Astrocyte (in vitro differentiated cells and primary cell): ENCODE measurements at places on chromosomes 2 and 18. TPM values are rescaled to one million over a fixed set of nuclear protein-coding genes. Genes with fewer than 3 reads are reported as not detected.

Gene BUB1
- total RNA-seq: 4.8 and 8.0 TPM in 2 replicates

DNA sequence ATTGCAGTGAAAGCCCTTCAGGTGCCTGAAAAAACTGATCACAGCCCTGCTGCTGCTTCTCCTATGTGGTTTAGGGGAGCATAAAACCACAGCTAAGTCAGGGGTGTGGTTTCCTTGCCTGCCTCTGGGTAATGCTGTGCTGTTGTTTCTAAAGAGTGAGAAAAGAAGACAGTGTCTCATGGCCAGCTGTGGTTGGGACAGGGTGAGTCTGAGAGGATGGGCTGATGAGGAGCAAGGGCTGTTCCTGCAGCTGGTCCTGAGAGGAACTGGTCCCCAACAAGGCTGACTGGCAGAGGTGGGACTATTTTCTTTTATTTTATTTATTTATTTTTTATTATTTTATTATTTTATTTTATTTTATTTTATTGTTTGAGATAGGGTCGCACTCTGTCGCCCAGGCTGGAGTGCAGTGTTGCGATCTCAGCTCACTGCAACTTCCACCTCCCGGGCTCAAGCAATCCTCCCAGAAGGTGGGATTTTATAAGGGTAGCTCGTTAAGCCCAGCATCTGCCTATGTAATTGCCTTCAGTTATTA lies 236.7 kb downstream of the FHOD3 start:
- DNase-seq: peak; percentile 50

Gene ARPC2
- total RNA-seq: 521 and 535 TPM in 2 replicates

DNA sequence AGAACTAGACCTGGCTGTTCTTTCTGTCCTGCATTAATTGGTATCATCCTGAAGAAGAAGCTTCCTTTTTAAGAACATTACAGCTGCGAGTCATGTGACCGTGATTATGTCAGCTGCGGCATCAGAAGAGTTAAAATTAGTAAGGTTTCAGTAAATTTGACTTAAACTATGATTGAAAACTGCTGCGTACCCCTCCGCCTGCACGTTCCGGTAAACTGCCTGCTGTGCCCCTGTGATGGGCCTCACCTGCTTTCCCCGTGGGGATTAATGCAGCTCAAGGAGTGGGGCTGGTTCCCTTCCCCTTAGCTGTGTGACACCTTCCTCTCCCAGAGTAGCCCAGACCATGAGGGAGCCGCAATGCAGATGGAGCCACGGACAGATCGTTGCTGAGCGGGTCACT lies 36.1 kb upstream of the MYO3B start:
- no peak for DNase-seq
